ENCODE measurements at places on chromosomes 6 and 20.

- no peak for DNase-seq
Measured at GRCh38 chr6:52568320-52568719, 8.5 kb downstream of the TRAM2 start.

GRCh38 chr20:6209093-6209492 is 86.3 kb upstream of the FERMT1 start:
- no peak for DNase-seq

DNA sequence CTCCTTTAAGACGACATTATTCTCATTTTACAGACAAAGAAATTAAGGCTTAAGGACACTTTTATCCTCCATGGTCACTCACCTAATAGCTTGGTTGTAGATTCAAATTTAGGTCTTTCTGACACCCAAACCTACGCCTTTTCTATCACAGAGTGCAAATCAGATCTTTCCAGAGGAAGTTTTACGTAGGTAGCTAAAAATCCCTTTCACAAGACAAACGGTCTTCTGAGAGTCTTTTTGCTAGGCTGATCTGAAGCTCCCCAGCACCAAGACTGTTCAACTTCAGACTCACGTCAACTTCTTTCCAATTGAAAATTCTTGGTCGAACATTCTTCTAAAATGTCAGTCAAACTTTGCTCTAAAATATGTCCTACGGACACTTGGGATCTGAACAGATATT is 46.5 kb downstream of the BLOC1S5 start:
- no peak for DNase-seq

DNA sequence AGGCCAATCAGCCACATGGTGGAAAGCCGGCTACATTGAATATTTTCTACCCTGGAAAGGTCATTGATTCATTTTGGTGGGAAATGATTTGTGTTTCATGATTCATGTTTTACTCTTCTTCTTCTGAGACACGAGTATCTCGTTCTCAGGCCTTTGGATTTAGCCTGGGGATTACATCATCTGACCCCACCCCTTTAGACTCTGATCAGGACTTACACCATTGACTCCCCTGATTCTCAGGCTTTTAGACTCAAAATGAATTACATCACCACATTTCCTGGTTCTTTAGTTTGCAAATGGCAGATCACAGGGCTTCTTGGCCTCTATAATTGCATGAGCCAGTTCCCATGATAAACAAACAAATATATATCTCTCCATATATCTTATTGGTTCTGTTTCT is 228.8 kb downstream of the ADGRG6 start:
- DNase-seq = no peak

- DNase-seq = no peak
Measured at GRCh38 chr6:2376429-2377355, 131.3 kb upstream of the GMDS start.

DNA sequence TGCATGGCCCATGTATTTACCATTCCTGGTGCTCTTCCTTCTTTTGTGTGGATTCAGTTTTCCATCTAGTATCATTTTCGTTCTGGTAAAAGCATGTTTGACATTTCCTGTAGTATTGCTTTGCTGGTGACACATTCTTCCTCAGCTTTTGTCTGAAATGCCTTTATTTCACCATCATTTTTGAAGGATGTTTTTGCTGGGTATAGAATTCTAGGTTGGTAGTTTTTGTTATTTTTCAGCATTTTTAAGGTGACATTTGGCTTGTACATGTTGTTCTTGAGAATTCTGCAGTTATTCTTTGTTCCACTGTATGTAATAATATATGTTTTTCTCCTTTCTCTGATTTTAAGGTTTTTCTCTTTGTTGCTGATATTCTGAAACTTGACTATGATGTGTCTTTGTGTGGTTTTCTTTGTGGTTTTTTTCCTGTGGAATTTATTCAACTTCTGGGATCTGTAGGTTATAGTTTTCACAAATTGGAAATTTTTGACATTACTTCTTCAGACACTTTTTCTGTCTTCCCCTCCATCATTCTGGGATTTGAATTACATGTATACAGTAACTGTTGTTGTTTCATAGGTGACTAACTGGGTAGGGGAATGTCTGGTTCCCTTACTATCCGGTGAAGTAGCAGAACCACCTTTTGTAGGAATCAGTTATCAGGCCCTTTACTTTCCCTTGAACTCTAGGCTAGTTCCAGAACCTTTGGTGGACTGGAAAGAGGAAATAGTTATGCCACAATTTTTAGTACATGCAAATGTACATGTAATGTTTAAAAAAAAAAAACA is 30.2 kb downstream of the SNX9 start:
- no peak for DNase-seq

DNA sequence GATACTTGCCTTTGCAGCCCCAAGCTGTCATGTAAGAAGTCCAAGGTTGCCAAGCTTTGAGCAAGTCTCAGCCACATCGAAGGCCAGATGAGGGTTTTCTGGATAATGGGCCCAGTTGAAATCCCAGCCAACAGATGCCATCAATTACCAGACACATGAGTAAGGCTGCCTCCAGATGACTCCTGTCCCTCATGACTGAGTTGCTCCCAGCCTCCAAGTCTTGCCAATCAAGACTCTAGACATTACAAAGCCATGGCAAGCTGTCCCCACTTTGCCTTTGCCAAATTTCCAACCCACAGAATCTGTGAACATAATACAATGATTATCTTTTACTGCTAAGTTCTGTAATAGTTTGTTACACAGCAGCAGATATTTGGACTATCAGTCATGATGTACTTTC is 76.8 kb upstream of the ARMC2 start:
- DNase-seq = no peak

GRCh38 chr6:136989571-136990241 is 55.1 kb downstream of the IL20RA start:
- no peak for DNase-seq

GRCh38 chr6:154219250-154219649 is 137.4 kb downstream of the IPCEF1 start:
- DNase-seq = no peak

- no peak for DNase-seq
Measured at GRCh38 chr6:113258771-113259170, 598.4 kb upstream of the MARCKS start.

GRCh38 chr20:57048027-57048869 is 218.2 kb downstream of the BMP7 start:
- DNase-seq = no peak

DNA sequence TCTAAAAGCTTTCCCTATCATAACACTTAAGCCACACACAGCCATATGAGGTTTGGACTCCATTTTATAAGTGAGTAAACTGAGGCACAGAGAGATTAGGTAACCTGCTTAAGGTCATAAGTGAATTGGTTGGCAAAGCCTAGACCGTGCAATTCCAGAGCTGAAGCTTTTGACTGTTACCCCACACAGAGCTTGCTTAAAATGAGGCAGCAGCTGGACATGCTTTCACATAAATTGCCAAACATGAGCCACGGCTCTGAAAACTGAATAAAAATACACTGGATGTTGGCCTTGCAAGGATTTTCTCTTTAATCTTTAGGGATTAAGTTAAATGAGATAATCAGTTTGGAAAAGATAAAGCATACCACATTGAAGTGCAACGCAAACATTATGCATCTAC is 2.5 kb downstream of the RIPOR2 start:
- DNase-seq = no peak

- DNase-seq = peak; percentile 25
Measured at GRCh38 chr20:51220293-51220706, 197.4 kb upstream of the KCNG1 start.

GRCh38 chr6:87731080-87731479 is 29.0 kb upstream of the AKIRIN2 start:
- DNase-seq = no peak

DNA sequence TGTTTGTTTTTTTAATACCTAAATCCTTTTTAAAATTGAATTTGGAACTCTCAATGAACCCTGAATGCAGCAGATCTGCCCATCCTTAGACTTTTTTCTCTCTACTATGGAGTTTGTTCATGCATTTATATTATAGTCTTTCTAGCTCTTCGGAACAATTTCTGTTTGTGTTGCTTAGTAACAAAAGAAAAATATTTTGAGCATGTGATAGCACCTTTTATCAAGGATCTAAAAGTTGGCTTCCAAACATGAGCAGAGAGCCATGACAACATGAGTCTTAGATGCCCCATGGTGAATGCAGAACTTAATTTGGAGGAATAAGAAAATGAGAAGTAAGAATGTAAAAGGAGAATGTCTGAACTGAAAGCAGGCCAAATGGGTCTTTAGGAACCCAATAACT is 133.7 kb downstream of the EDN1 start:
- no peak for DNase-seq

GRCh38 chr6:137160763-137161162 is 12.7 kb downstream of the IL22RA2 start:
- DNase-seq = no peak

Data from activated T-helper 9 cell treated with anti-CD3 and anti-CD28 coated beads, Interleukin-2, amount 50 U/mL, for 16 hours (primary cell).